ENCODE measurements at places on chromosomes 6 and 20.

GRCh38 chr6:19865178-19865577 lies 28.0 kb downstream of the ID4 start:
- DNase-seq = no peak

GRCh38 chr20:50824137-50824536 lies 29.3 kb downstream of the BCAS4 start:
- peak; percentile 75 for DNase-seq

GRCh38 chr6:56370127-56370540 lies 122.8 kb upstream of the COL21A1 start:
- peak; percentile 56 for DNase-seq

- no peak for DNase-seq
Measured at GRCh38 chr6:98775205-98775604, 59.2 kb upstream of the POU3F2 start.

- no peak for DNase-seq
Measured at GRCh38 chr6:137798846-137799245, 68.2 kb upstream of the TNFAIP3 start.

DNA sequence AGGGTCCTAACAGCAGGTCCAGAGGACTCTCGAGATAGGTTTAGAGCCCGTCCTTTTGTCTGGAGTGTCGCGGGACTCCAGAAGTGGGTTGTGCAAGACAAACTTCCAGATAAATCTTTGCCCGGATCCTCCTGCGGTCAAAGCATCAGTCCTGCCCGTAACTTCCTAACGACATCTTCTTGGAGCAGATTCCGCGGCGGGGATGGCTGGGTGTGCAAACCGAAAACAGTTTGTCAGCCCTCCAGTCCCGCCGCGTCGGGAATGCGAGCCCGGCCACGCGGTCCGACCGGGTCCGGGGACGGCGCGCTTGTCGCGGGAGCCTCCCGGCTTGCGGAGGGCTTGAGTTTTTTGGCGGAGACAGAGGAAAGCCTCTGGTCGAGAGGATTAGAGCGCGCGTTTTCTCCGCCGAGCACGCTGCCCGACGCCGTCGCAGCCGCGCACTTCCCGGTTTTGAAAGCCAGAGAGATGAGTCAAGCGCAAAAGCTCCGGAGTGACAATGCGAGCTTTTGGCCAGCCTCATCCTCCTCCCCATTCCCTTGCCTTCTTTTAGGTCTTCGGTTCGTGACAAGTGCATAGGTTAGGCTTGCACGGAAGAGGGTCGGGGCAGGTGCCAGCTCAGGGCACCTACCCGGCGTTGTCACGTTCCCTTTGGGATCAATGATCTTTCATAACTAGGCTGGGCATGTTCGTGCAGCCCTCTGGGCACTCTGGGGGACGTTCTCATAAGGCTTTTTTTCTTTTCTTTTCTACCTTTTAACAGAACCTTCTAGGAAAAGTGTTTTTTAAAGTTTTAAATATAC lies 91.3 kb upstream of the PRDM1 start:
- peak; percentile 72 for DNase-seq

DNA sequence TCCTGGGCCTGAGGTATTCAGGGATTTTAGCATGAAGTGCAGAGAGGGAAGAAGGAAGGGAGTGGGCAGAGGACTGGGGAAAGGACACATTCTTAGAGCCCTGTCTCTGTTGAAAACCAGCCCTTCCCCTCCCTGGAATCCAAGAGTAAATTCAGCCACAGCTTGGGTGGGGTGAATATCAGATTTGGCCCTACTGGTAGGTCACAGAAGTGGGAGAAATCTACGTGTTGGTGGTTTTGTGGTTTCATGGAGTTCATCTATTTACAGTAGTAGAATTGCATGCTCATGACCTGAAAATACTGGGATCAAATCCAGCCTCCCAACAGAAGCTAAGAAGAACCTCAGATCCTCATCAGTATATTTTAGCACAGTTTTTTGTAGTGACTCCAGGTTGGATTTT lies 404.4 kb downstream of the BMP2 start:
- DNase-seq = no peak

DNA sequence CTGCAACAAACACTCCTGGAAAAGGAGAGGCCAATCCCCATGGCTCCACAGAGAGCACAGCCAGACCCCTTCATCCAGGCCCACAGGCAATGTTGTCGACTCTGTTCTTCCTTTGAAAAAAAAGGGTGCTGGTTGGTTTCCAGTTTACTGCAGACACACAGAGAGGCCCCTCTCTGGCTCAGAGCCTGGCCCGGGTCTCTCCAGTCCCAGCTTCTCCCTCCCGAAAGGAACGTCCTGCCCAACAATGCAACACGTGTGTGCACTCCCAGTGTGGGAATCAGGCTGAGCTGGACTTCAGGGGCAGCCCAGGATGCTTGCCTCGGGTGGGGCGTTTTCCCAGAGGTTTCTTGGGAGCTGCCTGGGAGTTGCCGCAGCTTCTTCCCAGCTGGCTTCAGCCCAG lies 4.5 kb upstream of the NKAIN4 start:
- no peak for DNase-seq

- DNase-seq = no peak
Measured at GRCh38 chr6:142913036-142913510, 31.9 kb downstream of the HIVEP2 start.

GRCh38 chr20:31706607-31707257 lies 15.9 kb downstream of the BCL2L1 start:
- no peak for DNase-seq

DNA sequence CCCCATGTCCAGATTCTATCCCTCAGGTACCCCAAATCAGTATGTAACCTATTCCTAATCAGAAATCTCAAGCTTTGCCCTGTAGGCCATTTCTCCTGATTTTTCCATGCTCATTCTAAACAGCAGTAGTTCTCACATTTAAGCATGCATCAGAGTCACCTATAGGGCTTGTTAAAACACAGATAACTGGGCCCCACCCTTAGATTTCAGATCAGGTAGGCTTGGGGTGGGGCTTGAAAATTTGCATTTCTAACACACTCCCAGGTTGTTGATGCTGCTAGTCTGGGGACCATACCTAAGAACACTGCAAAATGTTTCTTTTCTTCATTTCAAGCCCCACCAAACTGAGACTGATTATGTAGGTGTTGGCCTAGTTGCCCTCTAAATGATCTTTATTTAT lies 621.2 kb upstream of the FLRT3 start:
- no peak for DNase-seq

- DNase-seq = no peak
Measured at GRCh38 chr6:109804020-109804419, 112.9 kb downstream of the FIG4 start.

GRCh38 chr6:124997196-124997875 lies 35.1 kb downstream of the RNF217 start:
- no peak for DNase-seq

DNA sequence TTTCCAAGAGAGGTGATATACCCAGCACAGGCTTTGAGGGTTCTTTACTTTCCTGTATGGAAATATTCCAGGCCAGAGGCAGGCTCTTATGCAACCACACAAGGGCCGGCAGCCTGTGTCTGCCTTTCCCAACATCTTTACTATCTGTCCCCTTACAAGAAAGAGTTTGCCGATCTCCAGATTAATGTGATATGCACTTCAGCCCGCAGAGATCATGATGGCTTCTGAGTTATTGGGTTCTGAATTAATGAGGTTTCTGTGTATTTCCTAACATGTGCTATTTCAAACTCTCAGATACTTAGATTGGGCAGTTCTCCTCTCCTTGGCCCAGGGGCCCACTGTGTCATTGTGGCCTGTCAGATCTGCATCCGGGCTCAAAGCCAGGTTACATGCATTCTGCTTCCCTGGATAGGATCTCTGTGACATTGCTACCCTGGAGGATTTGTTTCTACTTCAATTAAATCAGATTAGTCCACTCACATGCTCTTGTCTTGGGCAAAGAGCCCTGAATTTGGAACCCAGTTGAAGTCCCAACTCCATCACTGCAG lies 56.6 kb downstream of the TGM2 start:
- DNase-seq = peak; percentile 47

DNA sequence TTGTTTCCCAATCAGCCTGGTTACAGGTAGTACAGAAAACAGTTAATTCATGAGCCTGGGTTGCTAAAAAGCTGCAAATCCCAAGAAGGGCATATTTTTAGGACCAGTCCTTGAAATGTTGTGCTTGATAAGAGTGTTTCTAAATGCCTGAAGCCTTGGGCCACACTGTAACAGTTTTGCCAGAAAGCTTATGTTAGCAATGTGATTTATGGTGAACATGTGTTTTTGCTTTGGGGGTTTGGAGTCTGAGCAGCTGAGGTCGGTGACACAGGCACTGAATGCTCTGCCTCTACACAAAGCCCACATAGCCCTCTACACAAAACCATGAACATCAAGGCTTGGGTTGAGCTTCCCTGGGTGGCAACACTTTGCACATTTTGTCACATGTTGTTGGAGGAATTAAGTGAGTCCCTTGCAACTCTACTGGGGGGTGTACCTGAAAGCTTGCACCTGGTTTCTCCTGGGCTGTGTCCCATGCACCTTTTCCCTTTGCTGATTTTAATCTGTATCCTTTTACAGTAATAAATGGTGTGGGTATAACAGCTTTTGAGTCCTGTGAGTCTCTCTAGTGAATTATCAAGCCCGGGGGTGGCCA lies 22.2 kb downstream of the AHI1 start:
- DNase-seq = peak; percentile 72

GRCh38 chr20:36989797-36990196 lies 38.3 kb upstream of the SAMHD1 start:
- DNase-seq = no peak

DNA sequence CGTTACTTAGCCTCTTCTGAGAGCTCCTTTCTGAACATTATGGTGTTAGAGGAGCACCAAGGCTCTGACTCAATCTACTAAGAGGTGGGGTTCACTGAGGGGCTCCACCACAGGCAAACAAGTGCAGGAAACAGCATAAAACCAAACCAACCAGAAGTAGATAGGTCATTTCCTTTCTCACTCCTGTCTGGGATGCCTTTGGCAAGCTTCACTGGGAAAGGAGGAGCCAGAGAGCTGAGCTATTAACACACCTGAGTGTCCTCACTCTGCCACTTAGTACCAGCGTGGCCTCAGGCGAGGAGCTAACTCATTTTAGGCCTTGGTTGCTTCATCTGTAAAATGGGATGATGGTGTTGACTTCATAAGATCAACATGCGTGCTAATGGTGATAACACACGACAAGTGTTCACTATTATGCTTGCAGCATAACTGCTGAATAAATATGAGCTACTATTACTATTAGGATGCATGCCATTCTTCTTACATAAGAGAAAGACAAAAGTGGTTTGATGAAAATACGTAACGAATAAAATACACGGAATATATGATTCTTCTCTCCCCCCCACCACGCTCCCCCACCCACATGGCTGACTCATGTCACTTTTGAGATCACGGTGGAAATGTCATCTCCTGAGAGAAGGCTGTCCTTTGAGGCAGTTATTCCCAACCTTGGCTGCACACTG lies 185.4 kb downstream of the BCAS1 start:
- no peak for DNase-seq

GRCh38 chr6:166599205-166599604 lies 12.7 kb upstream of the RAMACL start:
- DNase-seq = no peak

DNA sequence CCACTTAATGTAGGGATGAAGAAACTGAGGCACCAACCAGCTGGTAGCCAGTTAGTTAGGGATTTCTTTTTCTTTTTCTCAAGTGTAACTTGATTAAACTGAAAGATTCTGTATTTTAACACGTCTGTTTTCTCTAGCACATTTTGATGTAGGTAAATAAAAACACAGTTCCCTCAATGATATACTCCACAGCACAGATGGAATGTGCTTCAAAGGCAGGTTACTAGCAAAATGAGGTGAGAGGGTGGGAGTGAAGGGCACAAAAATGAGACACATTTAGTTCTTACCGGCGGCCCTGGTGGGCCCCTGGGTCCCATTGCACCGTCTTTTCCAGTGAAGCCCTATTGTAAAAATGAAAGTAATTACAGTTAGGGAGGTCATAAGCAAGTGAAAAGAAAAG lies 108.9 kb downstream of the COL12A1 start:
- no peak for DNase-seq

DNA sequence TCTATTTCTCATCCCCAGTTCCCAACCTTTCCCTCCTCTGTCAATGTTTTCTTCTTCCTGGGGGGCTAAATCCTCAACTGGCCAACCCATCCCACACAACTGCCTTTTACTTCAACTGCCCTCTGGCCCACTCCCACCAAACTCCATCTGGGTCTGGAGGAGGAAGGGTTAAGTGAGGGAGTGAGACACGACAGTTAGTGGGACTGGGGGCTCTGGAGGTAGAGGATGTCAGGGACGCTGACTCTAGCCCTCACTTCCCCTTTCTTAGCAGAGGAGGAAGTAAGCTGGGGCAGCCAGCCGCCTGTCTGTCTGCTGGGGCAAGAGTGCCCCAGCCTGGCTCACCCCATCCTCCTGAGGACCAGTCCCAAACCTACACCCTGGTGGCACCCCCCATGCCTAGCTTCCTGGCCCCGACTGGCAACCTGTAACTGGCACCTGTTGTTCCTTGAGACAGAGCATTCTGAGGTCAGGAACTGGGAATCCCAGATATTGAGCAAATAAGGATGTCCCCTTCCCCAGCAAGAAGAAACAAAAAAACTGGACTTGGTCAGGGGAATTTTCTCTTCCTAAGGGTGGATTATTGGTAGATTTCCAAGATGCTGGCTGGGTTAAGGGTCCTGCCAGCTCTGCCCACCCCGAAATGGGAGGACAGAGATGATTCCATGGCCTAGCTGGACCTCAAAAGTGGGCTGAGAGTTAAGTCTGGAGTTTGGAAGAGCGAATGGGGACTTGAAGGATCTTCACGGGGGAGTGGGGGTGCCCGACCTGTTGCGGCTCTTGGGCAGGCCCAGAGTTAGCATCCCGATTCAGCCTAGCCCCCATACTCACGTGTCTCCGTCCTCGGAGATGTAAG lies 971 bp downstream of the NFKBIE start:
- DNase-seq = no peak

GRCh38 chr6:54234539-54234938 lies 73.7 kb upstream of the TINAG start:
- no peak for DNase-seq

- DNase-seq = no peak
Measured at GRCh38 chr20:62872184-62872847, 10.7 kb upstream of the TCFL5 start.

DNA sequence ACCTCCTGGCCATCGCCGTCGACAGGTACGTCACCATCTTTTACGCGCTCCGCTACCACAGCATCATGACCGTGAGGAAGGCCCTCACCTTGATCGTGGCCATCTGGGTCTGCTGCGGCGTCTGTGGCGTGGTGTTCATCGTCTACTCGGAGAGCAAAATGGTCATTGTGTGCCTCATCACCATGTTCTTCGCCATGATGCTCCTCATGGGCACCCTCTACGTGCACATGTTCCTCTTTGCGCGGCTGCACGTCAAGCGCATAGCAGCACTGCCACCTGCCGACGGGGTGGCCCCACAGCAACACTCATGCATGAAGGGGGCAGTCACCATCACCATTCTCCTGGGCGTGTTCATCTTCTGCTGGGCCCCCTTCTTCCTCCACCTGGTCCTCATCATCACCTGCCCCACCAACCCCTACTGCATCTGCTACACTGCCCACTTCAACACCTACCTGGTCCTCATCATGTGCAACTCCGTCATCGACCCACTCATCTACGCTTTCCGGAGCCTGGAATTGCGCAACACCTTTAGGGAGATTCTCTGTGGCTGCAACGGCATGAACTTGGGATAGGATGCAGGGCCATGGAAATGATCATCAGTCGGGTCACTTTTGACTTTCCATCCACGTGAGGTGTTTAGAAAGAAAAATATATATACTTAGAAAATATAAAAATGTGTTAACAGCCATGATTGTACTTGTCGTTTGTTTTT lies 868 bp downstream of the MC3R start:
- DNase-seq = peak; percentile 6

Measured in AG08395 (cell line).